ENCODE measurements at places on chromosomes 2 and 18. TPM values are rescaled to one million over a fixed set of nuclear protein-coding genes. Genes with fewer than 3 reads are reported as not detected.

CPO gene
- total RNA-seq = not detected

TMEM198 gene
- total RNA-seq = 5.3 TPM

IFIH1 gene
- 37.8 TPM for total RNA-seq

ARHGAP25 gene
- 38.3 TPM for total RNA-seq

RAB27B gene
- total RNA-seq = 0.14 TPM

CENPA gene
- 43.2 TPM for total RNA-seq
